Urothelium cell line (cell line): ENCODE measurements at places on chromosomes 5 and 9.

- DNase-seq: no peak
Measured at GRCh38 chr5:73158313-73158712, 14.7 kb upstream of the TMEM174 start.

DNA sequence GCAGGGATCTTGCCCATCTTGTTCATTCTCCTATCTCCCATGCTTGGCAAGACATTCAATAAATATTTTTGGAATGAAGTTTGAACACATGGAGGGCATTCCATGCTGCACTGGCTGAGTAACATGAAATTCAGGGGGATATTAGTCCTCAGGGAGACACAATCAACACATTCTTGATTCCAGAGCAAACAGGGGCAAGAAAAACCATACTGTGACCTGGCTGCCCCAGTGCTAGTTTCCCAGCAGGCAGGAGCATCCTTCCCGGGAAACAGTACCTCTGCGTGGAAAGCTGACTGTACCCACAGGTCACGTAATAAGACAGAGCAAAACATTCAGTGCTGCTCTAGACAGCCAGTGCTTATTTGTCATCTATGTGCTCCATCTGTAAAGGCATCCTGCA, 66.3 kb upstream of the SPOCK1 start:
- DNase-seq: no peak

DNA sequence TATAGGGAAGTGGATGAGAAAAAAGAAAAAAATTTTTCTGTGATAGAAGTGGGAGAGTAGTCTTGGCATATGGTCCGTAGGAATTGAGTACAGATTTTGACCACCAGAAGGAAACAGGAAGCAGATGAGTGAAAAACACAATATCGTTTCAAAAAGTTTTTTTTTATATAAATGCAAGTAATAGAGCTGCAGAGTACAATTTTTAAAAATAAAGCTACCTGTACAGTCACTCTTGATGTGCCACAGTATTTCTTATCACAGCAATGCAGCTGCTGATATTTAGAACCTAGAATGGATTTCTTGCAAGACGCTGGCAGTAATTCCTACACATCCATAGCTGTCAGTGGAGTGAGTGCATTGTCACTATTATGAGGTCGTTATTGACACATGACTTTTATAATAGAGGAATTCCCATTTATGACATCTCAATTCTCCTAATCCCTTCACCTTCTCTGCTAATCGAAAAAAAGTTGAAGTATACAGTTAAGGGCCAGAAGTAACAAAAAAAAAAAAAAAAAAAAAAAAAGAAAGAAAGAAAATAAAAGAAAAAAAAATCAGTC, 477.7 kb downstream of the TAF11L14 start:
- DNase-seq: no peak

GRCh38 chr5:132496631-132497487, 6.3 kb upstream of the IRF1 start:
- DNase-seq: peak; percentile 63

DNA sequence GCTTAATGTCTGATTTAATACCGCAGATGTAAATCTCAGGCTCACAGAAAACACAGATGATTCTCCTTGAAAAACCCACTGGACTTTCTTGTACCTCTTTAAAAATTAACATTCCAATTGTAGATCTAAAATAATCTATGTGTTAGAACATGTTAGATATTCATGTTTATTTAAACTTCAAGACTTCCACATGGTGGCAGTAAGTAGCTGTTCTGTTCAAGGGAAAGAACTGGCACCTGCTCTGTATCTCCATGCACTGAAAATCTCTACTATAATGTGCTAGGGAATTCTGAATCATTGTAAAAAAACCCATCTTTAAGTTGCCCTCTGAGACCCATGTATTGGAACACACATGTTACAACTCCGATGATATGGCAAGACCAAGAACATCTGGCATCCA, 366.9 kb downstream of the DMRTA1 start:
- DNase-seq: peak; percentile 5

DNA sequence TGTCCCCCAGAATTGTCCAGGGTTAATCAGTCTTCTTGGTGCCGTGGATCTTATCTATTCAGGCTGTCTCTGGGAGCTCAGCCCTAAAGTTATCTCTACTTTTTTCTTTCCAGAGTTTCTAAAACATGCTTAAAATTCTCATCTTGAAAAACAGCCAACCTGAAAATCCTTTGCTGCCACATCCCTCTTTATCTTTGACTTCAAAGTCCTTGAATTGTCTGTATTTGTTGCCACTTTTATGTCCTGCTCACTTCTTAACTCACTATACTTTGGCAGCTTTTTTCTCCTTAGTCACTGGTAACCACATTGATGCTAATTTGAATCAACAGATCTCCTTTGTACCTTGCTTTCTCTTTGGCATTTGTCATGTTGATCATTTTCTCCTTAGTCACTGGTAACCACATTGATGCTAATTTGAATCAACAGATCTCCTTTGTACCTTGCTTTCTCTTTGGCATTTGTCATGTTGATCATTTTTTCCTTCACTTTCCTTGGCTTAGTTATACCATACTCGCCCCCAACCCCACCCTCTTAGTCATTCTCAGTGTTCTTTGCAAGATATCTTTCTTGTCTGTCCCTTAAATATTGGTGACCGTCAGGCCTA, 8.5 kb downstream of the DMXL1 start:
- DNase-seq: no peak

- no peak for DNase-seq
Measured at GRCh38 chr5:82664732-82665131, 386.6 kb upstream of the RPS23 start.

GRCh38 chr5:133569347-133569746, 43.0 kb downstream of the FSTL4 start:
- no peak for DNase-seq

- no peak for DNase-seq
Measured at GRCh38 chr5:174799121-174799520, 74.7 kb downstream of the MSX2 start.

DNA sequence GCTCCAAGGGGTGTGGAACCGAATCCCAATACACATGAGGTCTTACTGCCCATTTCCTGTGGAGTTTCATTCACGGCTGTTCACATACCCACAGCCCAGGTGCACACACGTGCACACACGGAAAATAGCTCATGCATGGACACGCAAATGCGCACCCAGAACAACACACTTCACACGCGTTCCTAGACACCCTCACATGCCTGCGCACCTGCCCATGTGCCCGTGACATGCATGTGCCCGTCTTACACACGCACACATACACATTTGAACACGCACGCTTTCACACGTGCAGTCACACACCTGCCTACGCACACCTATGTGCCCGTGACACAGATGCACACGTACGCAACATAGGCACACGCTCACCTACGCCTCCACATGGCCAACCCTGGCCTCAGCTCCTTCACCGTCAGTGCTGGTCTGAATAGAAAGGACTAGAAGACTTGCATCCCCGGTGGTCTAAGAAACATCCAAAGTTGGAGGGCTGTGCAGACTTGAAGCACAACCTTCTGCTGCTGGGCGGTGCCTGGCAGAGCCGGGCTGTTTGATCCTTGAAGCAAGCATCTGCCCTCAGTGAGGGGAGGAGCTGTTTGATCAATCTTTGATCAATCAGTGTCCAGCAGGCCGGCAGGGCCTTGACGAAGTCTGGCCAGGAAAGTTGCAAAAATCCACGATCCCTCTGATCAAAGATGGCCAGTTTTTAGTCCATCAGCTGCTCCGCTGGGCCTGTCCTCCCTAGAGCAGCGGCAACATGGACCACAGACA, 164.7 kb downstream of the OLFM1 start:
- no peak for DNase-seq
